ENCODE measurements at places on chromosomes 13 and 19. TPM values are rescaled to one million over a fixed set of nuclear protein-coding genes. Genes with fewer than 3 reads are reported as not detected.

DNA sequence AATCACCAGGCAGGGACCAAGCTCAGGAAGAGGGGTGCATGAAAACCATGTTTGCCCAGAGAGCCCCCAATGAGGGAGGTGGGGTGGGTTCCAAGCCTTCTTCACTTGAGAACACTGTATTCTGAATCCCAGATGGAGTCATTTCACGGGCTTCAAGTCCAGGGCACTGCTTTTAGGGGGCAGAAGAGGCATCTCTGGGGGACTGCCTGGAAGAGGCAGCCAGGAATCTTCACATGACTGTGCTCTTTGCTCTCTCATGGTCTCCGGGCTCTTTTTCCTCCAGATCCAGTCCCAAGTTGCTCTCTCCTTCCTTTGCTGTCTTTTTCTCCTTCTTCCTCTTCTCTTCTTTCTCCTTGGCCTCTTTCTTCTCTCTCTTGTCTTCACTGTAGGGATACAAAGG lies 5.7 kb downstream of the SMIM24 start:
- DNase-seq = no peak

The PROZ gene
- polyA plus RNA-seq = not detected

The LGALS13 gene
- not detected for polyA plus RNA-seq

- no peak for DNase-seq
Observed at GRCh38 chr19:30206187-30206586, 166.0 kb upstream of the ZNF536 start.

The PLEKHA4 gene
- 50.9 TPM for polyA plus RNA-seq

DNA sequence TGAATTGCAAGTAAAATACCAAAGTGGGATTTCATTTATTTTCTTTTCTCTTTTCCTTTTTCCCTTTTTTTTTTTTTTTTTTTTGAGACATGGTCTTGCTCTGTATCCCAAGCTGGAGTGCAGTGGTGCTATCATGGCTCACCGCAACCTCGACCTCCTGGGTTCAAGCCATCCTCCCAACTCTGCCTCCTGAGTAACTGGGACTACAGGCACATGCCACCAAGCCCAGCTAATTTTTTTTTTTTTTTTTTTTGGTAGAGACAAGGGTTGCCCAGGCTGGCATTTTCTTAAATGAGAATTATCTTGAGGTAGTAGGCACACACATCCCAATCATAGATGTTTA lies 68.5 kb upstream of the GPR183 start:
- DNase-seq = no peak

The CERS1 gene
- polyA plus RNA-seq = 1.7 TPM

GRCh38 chr13:39159846-39160370 lies 121.7 kb downstream of the NHLRC3 start:
- no peak for DNase-seq

The CEBPA gene
- 4.3 TPM for polyA plus RNA-seq

The RGL3 gene
- 10.5 TPM for polyA plus RNA-seq
